ENCODE measurements at places on chromosomes 2 and 18.

DNA sequence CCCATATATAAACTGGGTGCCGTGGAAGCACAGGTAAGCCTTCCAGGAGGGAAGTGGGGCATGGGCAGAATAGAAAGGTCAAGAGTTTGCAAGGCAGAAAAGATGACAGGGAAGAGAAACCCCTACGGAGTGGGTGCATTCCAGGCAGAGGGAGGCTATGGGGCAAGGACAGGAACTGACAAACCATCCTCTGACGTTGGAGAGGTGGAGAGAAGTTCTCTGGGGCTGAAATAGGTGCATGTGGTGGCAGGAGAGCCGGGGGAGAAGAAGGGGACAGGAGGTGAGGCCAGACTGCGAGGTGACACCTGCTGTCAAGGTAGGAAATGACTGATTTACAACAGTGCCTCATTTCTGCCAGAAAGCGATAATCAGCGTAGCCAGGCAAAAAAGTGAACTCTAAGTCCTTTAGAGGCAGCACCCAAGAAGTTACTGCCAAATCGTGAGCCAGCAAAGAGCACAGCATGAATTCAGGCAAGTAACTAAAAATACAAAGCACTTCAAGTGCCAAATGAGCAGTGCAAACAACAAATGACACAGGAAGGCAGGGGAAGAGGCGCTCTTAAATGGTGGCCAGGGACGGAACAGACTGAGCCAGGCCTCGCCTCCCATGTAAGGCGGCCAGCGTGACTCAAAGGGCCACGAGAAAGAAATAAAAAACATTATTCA lies 113.3 kb upstream of the ACVR1C start:
- no peak for DNase-seq

DNA sequence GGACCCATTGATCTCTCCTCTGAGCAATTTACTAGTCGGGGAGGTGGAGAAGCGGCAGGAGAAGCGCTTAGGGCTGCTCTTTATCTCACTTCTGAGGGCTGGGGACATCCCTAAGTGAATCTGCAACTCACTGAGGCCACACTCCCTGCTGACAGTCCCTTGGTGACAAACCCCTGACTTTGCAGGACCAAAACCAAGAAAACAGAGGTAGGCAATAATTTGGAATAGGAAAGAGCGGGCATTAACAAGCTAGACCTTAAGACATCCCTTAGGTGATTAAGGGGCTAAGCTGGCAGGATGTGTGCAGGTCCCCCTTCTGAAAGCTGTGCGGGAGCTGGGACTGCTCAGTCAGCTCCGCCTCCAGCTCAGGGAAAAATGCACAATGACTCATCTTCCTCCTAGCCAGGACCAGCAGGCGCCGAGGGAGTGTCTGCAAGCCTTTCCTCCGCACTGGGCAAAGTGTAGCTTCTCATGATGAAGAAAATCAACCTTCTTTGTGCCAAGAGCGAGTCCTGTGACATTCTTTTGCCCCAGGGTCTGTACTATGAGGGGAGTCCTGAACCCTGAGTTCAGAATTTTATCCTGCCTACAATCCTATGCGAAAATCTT lies 63.3 kb downstream of the BOD1L2 start:
- peak; percentile 37 for DNase-seq

DNA sequence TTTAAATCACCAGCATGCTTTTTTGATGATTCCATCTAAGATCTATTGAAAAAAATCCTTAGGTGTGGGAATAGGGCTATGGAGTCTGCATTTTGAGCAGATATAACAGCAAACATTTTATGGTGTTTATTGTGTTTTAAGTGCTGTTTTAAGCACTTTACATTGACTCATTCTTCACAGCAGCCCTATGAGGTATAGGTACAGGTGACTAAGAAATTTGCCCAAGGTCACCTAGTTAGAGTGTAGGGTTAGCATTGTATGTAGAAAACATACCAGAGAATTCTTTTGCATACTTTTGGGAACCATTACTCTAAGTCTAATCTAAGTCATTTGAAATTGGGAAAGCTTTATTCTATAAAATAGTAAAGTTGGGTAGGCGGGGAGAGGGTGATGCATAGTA lies 31.3 kb downstream of the PPM1B start:
- DNase-seq = no peak

GRCh38 chr2:118643294-118643693 lies 204.2 kb downstream of the EN1 start:
- no peak for DNase-seq

GRCh38 chr2:8977758-8978157 lies 25.7 kb downstream of the MBOAT2 start:
- DNase-seq = no peak

DNA sequence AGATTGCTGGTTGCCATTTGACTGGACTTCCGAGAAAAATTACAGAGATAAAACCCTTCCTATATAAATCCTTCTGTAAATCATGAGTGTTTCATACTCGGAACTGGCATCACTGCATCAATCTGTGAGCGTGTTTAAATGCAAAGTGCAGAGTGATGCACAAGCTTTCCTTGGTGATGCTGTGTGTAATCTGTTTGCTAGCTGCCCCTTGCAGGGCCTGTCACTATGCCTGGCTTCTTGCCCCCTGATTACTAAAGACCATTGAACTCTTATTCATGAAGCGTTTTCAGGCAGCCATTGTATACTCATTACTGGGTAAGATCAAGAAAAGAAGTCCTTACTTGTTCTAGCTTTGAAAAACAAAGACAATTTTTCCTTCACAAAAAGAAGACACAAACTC lies 266.9 kb upstream of the FANCL start:
- DNase-seq = no peak

DNA sequence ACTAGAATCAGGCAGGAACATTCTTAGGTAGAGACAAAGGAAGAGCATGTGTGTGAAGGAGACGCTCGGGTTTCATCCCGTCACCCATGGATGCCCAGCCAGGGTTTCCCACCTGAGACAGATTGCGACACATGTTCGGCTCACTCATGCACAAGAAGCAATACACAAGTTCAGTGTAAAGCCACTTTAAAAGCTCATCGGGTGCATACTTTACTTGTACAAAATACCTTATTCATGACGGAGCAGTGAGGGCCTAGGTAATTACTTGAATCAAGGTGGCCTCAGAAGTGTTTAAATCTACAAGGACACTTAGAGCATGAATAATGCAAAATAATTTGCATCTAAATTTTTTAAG lies 42.0 kb downstream of the ZEB2 start:
- no peak for DNase-seq

DNA sequence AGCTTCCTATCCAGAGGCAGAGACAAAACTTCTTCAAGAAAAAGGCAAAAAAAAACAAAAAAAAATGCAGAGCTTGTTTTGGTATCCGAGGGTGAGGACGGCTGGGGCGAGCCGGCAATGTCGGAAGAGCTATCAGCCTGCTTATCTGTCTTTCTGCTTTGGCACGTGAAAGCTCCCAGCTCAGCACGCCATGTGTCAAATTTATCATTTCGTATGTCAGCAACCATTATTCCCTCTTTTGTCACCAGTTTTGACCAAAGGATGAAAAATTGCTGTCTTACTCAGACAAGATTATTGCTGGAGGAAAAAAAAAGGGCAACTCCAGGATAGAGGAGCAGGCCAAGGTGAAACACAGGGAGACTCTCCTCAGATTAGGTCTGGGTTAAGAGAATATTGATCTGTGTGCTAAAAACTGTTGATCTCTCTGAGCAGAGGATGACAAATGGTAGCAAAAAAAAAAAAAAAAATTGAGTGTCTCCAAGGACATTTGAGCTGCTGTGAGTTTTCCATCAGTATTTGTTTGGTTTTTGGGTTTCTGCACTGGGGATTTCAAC lies 532.0 kb upstream of the POU3F3 start:
- no peak for DNase-seq

- no peak for DNase-seq
Measured at GRCh38 chr18:28972333-28972907, 795.5 kb upstream of the CDH2 start.

- DNase-seq = no peak
Measured at GRCh38 chr2:8993196-8993901, 10.1 kb downstream of the MBOAT2 start.

GRCh38 chr2:186887107-186888090 lies 38.4 kb upstream of the ZSWIM2 start:
- DNase-seq = no peak

GRCh38 chr2:42752816-42753813 lies 10.8 kb downstream of the OXER1 start:
- no peak for DNase-seq

GRCh38 chr18:76721207-76721996 lies 101.0 kb upstream of the ZNF236 start:
- no peak for DNase-seq

GRCh38 chr18:13983506-13983905 lies 68.2 kb upstream of the MC2R start:
- no peak for DNase-seq

GRCh38 chr2:10300328-10300920 lies 2.3 kb upstream of the HPCAL1 start:
- DNase-seq = no peak

- DNase-seq = no peak
Measured at GRCh38 chr18:23453680-23454058, 582 bp downstream of the RIOK3 start.

DNA sequence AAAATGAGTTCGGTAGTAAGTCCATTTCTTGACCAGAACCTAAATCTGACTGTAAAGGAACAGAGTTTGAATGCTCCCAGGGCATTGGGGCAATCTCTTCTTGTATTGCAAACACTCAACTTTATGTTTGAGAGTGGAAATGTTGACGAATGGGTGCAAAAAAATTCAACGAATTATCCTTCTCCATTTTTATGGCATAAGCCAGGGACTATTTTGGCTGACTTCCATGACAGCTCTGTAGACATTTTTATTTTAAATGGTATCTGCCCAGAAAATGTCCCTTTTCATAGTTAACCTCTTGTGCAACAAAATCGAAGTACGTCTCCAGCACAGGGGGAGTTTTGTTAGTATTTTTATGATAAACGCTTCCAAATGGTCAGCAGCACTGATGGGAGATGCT lies 3.7 kb downstream of the MLPH start:
- no peak for DNase-seq

DNA sequence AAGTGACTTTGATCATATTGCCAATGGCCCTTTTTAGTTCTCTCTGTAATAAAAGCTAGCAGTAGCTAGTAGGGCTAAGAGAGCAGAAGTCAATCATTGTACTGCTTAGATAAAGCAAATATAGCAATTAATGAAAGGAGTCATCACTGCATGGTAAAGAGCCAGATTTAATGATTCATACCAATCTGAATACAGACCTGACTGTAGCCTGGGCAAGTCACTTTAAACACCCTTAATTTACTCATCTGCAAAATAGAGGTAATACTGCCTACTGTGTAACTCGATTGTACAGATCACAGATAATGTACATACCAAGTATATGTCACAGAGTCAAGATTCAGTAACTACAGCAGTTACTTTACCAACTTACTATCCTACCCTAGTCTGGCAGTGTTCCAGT lies 63.6 kb downstream of the ASXL2 start:
- no peak for DNase-seq

DNA sequence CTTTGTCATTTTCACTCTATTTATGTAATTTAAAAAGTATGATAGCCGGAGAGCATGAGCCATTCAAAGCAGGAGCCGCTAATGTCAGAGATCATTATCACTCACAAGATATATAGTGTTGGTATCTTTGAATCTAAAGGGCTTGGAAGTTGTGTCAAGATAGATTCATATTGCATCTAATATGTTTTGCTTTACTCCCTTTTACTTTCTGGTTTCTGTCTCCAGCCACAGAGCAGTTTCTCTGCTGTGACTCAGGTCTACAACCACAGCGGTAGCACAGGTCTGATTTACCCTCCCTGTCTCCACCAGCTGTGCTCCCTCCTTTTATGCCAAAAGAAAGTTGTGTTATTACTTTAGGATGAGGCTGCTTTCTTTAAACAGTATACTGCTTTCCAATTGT lies 424.0 kb downstream of the ARHGAP15 start:
- DNase-seq = no peak

GRCh38 chr2:129369437-129369836 lies 610.0 kb upstream of the RAB6C start:
- DNase-seq = no peak

DNA sequence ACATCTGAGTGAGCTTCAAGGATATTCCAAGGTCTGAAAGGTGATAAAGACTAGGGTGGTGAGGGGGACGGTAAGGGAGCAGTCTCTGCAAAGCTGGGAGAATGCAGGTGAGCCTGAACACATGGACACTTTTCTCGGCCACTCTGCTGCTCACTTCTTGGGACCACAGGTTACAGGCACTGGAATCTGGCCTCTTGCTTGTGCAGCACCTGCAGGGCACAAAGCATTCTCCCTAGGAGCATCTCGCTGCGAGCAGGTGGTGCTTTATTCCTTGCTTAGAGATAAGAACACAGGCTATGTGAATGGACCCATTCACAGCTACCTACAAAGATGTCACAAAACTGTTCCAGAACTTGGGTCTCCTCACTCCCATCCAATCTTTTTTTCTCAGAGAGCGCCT lies 153.2 kb downstream of the DDX1 start:
- no peak for DNase-seq

DNA sequence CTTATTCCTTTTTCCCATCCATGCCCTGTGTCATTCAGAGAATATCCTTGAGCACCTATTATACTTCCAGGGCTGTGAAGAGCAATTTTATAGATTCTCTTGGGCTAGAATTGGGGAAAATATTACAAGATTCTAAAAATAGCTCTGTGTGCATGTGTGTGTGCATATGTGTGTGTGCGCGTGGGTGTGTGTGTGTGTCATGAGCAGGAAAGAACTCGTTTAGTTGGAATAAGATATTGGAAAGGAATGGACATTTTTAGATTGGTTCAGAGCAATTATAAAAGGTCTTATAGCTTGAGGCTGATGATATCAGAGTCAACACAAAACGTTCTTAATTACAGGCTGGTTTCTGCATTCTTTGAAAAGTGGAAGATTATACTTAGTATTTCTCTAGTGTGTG lies 212.1 kb upstream of the COPS8 start:
- DNase-seq = no peak

- no peak for DNase-seq
Measured at GRCh38 chr18:76376668-76377358, 118.2 kb downstream of the ZNF516 start.

GRCh38 chr2:238950551-238950950 lies 102.7 kb downstream of the TWIST2 start:
- no peak for DNase-seq

DNA sequence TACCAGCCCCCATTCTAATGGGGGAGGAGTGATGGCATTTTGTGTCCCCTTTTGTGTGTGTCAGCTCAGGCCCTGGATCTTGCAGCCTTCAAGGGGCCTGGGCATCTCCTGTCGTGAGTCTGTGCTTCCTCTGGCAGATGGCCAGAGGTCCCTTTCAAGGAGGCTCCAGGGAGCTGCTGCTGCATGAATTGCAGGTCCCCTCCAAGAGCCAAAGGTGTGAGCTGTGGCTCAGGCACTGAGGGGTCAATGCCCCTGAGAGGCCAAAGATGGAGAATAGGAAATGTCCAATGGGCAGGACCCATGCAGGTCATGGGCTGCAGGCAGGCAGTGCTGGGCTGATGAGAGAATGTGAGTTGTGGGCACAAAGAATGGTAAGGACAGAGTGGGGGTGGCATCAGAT lies 10.4 kb downstream of the MAB21L4 start:
- DNase-seq = no peak

DNA sequence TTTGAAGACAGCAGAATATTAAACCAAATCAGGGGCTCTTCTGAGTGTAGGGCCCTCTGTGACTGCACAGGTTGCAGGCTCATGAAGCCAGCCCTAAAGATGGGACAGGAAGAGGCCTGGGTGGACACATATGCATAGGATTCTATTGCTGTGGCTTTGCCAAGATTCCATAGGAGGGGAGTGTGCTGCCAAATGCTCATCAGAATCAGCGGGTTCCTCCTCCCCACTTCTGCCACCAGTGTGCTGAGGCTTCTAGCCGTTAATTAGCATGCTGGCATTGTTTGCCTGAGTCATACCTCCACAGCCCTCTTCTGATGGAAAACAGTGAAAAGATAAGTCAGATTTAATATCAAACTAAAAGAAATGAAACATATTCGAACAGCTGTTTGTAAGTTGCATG lies 103.9 kb upstream of the TMEFF2 start:
- no peak for DNase-seq

All from neuronal stem cell (in vitro differentiated cells).